Coronary artery (tissue), 2 donors: ENCODE measurements at places on chromosomes 2 and 18.

- DNase-seq, result no peak
Measured at GRCh38 chr2:68714866-68715265, 19.7 kb upstream of the ARHGAP25 start.

DNA sequence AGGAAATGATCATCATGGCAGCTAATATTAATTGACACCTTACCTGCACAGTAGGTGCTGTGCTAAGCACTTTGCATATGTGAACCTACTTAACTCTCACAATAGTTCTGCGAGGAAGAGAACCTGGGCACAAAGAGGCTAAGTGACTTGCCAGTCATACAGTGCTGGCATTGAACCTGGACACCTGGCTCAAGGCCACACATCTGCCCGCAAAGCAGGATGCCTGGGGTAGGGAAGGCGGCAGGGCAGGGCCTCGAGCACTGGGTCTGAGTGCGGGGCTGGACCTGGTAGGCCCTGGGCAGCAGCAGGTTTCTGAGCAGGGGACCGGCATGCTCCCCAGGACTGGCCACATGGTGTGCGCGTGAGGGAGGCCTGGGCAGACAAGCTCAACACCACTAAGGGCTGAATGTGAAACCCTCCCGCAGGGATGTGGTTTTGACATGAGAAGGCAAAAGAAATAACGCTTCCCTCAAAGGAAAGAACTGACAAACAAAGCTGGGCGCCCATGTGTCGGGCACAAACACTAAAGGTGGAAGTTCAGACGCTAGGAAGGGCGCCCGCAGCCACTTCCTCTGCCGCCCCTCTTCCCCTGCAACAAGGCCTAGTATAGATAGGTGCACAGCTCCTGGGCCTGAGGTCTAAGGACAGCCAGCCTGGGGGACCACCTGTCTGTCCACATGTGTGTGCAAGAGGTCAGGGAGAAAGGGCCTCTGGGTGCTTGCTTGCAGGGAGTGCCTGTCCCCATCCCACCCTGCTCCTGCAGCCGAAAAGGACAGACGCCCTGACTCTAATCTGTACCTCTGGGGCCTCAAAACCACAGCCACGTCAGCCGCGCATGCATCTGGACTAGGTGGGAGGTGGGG, 92.5 kb downstream of the ZFP36L2 start:
- DNase-seq, result no peak

DNA sequence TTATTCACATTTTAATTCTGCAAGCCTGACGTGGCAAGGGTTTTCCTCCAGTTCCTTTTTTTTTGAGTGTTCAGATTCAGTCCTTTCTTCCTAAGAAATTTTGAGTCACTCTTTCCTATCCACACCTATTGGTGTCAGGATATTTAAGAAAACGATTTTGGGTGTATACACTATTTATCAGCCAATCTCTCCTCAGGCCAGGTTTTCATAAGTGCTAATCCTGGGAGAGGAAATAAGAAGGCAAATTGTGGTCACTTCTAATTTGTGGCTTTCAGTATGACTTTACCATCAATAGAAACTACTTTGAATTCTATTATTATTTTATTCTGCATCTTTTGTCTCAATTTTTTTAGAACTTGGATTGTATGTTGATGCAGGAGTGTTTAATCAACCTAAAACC, 174.4 kb downstream of the DSEL start:
- DNase-seq, result no peak

DNA sequence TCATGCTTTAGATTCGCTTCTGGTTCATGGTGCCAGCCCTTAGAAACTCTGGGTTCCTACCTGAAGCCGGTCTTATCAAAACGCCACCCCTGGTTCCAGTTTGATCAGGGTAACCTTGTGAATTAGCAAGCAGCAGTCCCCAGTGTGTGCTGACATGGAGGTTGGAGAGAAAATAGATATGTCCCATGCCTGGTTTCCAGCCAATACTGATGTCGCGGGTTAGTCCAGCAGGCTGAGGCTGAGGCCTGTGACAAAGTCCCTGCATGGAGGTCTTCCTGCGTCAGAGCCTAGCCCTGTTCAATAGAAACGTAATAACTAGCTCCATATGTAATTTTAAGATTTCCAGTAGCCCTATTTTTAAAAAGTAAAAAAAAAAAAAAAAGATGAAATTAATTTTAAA, 28.2 kb downstream of the LPIN1 start:
- peak; percentile 45 for DNase-seq

DNA sequence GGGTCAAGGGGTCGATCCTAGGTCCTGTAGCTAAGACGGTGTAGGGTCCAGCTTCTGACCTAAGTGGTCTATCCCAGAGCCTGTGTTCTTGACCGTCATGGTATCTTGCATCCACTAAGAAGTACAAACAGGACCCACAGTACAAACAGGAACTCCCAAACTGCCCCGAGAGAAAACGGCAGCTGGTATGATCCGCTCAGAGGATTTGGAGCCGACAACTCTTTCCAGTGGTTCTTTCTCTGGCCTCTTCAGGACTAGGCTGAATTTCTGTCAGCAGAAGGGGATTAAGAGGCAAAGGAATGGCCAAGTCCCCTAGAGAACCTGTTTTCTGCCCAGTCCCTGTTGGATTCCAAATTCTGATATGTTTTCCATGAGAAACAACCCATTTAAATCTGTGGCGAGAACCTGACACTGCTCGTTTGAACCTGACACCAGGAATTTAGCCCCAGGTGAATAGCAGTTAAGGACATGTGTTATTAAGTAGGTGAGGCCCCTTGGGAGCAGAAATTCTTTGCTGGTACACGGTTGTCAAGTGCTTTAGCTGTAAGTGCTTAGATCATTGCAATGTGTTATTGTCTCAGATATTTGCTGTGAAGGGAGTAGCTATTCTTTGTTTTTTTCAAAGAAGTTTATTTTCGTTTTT, 50.5 kb upstream of the TXNDC2 start:
- DNase-seq, result no peak

GRCh38 chr2:17470855-17471641, 47.2 kb downstream of the RAD51AP2 start:
- DNase-seq, result no peak

DNA sequence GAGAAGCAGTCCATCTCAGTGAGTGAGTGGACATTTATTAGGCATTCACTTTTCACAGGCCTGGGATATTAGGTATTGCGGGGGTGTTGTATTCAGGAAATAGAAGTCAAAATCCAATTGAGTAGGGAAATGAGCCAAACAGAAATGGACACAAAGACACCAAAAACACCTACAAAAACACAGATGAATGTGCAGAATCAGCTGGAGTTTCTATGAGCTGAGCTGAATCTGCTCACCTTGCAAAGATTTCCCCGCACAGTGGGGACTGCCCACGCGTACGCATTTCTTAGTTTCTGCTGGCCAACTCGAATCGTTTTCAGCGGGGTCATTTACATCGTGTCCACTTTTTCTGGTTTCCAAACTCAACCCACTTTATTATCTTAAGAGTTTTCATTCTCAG, 160.0 kb downstream of the BCL2 start:
- DNase-seq, result no peak

DNA sequence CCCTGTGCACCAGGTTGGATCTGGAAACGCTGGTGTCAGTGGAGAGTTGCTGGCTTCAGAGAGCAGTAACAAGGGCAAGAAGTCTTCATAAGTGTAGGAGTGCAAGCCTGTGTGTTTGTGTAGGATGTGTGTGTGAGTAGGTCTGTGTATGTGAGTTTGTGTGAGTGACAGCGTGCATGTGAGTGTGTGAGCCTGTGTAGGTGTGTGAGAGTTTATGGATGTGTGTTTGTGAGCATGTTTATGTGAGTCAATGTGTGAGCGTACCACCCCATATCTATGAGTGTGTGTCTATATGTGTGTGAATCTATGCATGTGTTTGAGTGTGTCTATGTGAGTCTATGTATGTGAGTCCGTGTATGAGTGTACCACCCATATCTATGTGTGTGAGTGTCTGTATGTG, 86.5 kb upstream of the ATG16L1 start:
- DNase-seq, result no peak

DNA sequence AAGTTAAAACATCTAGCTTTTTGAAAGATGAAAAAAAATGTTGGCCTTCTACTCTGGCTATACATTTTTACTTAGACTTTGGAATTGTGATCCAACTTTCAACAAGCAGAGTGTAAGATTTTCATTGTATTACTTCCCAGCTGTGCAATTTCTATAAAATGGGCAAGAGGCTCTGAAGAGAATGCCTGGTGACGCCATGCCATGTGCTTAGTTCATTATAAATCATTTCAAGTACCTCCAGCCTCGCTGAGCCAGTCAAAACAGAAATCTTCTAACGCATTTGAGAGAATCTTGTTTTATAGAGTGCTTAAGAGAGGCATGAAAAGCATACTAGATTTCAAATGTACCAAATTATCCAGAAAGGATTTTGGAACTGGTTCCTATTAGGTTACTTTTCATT, 10.1 kb upstream of the STK17B start:
- DNase-seq, result no peak

DNA sequence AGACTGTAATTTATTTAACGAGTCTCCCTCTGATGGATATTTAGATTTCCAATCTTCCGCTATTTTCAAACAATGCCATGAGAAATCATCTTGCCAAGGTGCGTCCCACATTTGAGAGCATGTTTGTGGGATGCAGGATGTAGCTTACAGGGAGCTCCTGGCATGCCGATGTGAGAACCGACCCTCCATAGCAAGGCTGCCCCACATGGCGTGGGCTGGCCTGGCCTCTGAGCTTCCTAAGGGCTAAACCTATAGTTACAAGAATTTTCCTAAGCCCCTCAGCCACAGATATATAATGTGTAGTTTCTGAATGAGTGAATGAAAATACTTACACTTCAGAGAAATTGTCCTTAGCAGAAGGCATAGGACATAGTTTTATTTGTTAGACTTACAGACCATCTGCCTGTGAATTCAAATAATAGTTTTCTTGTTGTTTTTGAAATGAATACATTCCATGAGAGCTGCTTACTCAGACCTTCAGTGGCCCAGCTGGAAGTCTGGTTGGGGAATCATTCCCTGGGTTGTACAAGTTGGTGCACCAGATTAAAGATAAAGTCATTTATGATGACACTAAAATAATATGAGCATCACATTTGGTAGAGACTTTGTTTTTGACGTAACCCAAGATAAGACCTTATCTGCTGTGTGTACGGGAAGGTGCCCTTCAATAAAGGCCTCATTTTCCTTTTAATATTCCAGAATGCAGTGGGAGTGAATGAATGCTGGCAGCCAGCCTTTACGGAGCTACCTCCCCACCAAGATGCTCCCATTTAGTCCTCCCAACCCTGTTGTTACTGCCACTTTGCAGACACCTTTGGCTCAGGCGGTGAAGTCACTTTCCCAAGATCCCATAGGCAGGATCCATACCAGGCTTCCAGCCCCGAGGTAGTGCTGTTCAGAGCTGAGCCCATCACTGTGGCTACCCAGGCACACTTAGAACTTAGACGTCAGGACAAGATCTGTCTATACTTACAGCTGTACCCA, 107.1 kb downstream of the GLI2 start:
- no peak for DNase-seq

GRCh38 chr2:105112345-105112744, 74.5 kb downstream of the MRPS9 start:
- no peak for DNase-seq
